Activated T-helper 1 cell treated with anti-CD3 and anti-CD28 coated beads, Interleukin-2, amount 50 U/mL, for 16 hours (primary cell): ENCODE measurements at places on chromosomes 3 and 15.

- DNase-seq: no peak
These were observed 8.8 kb downstream of the NUP210 start for GRCh38 chr3:13411186-13411860.

- DNase-seq: no peak
These were observed 40.0 kb downstream of the CTXND1 start for GRCh38 chr15:80211976-80212375.

DNA sequence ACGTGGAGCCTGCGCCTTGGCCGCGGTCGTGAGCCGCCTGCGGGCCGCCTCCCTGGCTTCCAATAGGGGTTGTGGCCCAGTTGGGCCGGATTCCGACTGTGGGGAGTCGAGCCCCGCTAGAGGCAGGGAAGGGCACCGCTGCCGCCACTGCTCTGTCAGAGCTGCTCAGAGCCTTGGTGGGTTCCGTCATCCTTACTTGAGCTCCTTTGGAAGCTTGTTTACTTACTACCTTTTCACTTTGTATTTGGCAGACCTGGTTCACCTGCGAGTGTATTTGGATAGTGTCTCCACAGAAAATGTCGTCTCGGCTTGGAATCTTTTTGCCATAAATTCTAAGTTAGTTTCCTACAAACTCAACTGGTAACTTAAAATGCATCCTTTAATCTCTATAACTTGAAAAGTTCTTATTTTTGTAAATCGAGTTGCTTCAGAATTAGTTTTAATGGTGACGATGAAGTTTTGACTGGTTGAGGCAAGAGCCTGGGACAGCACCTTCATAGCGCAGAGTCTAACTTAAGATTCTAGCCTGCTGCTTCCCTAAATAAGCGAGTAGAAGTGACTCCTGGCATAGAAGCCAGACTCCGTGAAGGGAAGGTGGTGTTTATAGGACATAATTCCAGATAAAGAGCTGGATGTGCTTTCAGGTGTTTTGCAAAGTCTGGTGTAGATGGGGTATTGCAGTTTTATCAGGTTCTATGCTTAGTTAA lies 800 bp downstream of the DAG1 start:
- DNase-seq: no peak

GRCh38 chr3:8968375-8968882 lies 5.2 kb upstream of the RAD18 start:
- no peak for DNase-seq

- no peak for DNase-seq
These were observed 67.2 kb upstream of the XCR1 start for GRCh38 chr3:46094506-46094905.

DNA sequence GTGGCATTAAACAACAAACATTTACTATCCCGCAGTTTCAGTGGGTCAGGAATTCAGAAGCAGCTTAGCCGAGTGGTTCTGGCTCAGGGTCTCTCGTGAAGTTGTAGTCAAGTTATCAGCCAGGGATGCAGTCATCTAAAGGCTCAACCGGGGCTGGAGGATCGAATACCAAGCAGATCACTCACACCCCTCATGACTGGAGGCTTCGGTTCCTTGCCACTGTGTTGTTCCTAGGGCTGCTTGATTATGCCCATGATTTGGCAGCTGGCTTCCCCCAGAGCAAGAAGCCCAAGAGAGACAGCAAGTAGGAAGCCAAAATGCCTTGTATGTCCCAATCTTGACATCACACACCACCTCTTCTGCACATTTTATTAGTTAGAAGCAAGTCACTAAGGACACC lies 33.9 kb upstream of the CDCP1 start:
- DNase-seq: no peak

GRCh38 chr3:124592658-124593441 lies 137.4 kb upstream of the UMPS start:
- DNase-seq: no peak

- DNase-seq: no peak
These were observed 379.8 kb downstream of the LPP start for GRCh38 chr3:188533612-188534357.

DNA sequence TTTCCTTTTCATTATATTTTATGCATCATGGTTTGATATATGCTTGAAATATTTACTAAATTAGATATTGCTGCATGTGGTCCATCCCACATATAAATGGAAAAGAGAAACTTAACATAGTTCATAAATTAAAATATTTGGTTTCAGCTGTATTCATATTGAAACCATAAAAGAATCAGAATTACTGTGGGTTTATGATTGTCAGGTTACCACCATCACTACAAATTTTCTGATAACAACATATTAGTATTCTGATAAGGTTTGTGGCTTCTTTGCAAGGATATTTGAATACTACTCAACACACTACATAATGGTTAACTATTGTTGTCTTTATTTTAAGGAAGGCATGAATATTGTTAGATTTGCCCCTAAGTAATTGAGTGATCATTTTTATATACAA lies 235.5 kb downstream of the UBE2E2 start:
- no peak for DNase-seq

GRCh38 chr3:177337541-177338331 lies 140.5 kb upstream of the TBL1XR1 start:
- DNase-seq: no peak

- DNase-seq: no peak
These were observed 164.4 kb upstream of the TOPAZ1 start for GRCh38 chr3:44077267-44077666.

DNA sequence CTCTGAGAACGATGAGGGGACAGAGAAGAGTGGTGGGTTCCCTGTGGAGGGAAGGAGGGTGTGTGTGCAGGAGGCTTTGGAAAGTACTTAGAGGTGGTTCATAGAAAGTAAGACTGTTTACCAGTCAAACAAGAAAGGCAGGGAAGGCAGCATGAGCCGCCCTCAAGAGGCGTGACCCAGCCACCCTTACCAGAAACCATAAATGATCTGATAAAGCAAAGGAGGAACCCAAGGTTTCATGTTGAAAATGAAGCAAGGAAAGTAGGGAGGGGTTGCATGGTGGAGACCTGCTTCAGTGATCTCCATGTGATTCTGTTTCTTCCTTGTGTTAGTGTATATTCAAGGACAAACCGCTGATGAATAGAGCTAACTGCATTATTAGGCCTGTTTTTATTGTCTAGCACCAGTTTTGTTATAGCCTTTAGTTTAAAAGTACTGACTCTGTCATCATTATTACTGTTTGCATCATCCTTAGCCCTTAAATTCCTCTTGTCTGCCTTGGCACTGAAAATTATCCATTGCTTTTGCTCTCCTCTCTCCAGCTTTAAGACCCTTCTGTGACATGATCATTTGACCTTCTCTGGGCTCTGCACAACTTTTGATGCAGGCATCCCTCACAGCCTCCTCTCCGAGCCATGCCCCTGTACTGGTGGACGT lies 96.1 kb downstream of the STAC start:
- DNase-seq: no peak

DNA sequence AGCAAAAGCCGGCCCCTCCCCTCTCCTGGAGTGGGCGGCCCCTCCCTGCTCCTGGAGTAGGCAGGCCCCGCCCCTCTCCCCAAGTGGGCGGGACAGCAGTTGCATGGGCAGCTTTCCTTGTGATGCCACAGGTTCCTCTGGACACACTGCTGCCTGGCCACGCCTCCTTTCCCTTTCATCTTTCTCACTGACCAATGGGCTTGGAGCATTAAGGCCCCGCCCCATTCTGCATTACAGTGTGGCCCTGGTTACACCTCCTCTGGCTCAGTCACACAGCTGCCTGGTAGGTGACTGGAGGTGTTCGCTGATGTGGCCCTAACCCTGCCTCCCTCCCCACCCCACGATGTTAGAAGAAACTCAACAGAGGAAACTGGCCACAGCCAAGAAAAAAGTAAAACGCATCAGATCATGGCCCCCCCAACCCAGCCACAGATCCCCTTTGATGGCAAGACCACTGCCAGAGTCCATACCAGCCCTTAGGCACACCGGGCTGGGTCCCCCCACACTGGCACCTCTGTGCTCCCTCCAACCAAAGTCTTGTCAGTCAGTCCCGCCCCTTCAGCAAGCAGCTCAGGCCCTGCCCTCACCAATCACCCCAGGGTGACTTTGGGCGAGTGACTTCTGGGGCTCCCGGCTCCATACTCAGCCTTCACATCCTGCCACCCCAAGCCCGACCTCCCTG lies 84.3 kb downstream of the ADAMTS7 start:
- no peak for DNase-seq

DNA sequence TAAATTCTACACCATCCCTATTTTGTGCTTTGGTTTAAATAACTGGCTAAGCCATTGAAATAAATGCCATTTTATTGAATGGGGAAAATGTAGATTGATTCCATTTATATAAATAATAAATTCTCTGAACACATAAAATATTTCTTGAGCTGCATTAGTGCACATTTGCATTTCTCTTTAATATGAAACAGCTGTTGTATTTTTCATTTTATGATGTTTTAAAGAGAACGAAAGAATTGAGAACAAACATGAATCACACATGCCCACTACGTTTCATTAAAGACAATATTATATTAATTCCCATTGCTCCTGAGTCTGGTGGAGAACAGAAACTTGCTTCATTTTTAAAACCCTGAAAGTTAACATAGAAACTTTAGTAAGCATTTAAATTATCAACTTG lies 235.7 kb upstream of the CFAP20DC start:
- no peak for DNase-seq

DNA sequence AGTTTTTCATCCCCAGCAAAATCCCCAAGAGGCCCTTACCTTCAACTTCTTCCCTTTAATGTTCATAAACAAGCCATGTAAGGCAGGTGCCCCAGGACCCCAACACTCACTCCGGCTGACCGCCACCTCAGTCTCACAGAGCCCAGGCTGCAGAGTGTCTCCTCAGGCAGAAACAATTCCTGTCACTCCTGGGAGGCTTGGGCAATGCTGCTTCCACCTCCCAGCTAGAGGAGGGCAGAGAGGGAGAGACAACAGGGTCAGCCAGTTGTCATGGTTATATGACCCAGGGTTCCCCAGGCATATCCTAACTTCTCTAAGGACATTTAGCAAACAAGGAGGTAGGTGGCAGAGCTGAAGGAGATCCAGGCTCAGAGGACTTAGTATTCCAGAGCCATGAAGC lies at the start of gene PLIN1:
TSS of gene PLIN1 (minus strand) at position 156 of the 400 bp plus-strand sequence. CDS start 1,878 bp downstream, outside the sequence.
- DNase-seq: no peak

DNA sequence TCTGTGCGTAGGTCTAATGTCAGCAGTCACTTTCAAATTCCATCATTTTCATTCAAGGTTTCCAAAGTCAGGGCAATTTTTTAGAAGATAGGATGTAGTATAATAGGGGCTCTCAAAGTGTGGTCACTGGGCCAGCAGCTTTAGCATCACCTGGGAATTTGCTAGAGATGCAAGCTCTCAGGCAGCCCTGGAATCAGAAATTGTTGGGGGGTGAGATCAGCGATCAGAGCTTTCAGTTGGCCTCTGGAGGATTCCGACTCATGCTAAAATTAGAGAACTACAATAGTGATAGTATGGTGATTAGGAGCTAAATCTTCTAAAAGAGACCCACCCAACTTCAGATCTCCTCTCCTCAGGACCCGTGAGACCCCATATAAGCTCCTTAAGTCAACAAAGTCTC lies 2.4 kb upstream of the FRMD4B start:
- DNase-seq: no peak

GRCh38 chr3:194329583-194329965 lies 21.6 kb downstream of the CPN2 start:
- no peak for DNase-seq

DNA sequence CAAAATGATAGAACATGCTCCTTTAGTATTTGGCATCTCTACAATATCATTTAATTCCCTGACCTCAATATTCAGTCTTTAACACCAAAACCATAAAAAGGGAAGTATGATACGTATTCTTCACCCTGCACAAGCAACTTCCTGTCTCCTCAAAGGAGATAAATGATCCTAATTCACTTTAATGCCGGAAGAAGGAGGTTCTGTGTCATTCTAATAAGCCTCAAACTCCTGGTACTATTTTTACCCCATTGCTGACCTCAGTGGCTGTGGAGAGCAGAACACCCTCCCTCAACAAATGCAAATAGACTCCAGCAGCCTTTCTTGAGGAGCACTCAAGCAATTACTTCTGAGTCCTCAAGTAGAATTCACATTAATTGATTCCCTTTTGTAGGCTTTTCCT lies 173.3 kb downstream of the TMEM108 start:
- DNase-seq: no peak

DNA sequence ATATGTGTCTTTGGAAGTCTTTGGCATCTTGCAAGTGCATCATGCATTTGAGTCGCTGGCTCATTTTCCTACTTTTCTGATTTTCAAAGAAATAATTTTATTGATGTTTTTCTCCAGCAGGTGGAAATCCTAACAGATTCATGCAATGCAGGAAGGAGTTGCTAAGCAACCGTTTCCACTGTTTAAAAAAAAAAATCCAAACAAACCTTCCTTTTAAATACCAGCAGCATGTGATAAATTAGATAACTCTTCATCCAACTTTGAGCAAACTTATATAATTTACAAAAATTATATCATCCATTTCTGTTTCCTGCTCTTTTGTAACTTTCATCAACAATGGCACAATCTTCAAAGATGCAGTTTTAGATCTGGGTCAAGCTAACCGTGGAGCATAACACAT lies 364.1 kb downstream of the MFSD1 start:
- no peak for DNase-seq

DNA sequence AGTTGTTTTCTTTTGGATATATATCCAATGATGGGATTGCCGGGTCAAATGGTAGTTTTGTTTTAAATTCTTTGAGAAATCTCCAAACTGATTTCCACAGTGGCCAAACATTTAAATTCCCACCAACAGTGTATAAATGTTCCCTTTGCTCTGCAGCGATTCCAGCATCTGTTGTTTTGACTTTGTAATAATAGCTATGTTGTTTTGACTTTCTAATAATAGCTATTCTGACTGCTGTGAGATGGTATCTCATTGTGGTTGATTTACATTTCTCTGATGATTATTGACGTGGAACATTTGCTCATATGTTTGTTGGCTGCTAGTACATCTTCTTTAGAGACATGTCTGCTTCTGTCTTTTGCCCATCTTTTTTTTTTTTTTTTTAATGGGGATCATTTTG lies 332.2 kb upstream of the GBE1 start:
- no peak for DNase-seq

GRCh38 chr3:55202326-55202725 lies 274.5 kb upstream of the LRTM1 start:
- no peak for DNase-seq

- DNase-seq: no peak
These were observed 97.7 kb downstream of the PLCL2 start for GRCh38 chr3:16982460-16982859.

- no peak for DNase-seq
These were observed 461.4 kb downstream of the DIPK2A start for GRCh38 chr3:144433006-144433405.

DNA sequence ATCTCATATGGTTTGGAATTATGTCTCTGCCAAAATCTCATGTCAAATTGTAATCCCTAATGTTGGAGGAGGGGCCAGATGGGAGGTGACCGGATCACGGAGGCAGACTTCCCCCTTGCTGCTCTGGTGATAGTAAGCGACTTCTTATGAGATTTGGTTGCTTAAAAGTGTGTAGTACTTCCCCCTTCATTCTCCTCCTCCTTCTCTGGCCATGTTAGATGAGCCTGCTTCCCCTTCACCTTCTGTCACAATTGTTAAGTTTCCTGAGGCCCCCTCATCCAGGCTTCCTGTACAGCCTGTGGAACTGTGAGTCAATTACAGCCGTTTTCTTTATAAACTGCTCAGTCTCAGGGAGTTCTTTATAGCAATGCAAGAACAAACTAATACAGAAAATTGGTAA lies 51.1 kb downstream of the NEDD4 start:
- DNase-seq: no peak
